SK-N-SH (cell line): ENCODE measurements at places on chromosomes 12 and 14. TPM values are rescaled to one million over a fixed set of nuclear protein-coding genes. Genes with fewer than 3 reads are reported as not detected.

KLRC2 gene
- not detected in 2 replicates for polyA plus RNA-seq

SDS gene
- 0.08 and 0.10 TPM in 2 replicates for polyA plus RNA-seq

P2RX2 gene
- 0.03 TPM in 1 of 2 replicates, not detected in the other for polyA plus RNA-seq

PTGER2 gene
- 0.67 and 1.0 TPM in 2 replicates for polyA plus RNA-seq

KRT83 gene
- 0.03 TPM in 1 of 2 replicates, not detected in the other for polyA plus RNA-seq

TIMM9 gene
- 17.9 and 20.3 TPM in 2 replicates for polyA plus RNA-seq

SPTB gene
- polyA plus RNA-seq = 0.15 and 0.24 TPM in 2 replicates

NCOR2 gene
- 9.1 and 19.0 TPM in 2 replicates for polyA plus RNA-seq

DNA sequence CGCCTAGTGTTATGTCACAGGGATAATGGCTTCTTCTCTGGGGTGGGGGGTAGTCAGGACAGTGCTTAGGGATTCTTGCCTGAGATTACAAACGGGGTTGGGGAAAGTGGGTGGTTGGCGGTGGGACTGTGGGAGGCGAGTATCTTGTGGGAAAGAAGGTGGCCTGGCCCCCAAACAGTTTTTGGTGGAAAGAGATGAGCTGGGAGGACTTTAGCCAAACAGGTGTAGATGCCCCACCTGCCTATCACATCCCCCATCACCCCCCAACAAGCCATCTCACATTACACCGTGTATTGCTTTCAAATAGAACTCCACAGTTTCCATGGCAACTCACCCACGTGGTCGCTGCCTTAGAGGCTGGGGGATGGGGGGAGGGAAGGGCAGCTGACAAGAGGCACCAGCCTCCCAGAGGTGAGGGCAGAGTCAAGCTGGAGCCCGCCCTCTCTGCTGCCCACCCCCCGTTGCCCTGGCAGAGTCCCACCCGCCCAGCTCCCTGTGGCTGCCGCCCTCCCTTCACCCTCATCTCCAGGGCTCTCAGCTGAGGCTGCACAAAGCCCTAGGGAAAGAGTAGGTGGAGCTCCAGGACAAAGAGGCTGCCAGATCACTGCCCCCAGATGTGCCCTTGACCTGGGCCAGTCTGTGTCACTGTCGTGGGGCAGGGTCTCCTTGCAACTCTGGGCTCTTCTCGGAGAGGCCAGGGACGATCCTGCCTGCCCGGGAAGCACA, 98.3 kb downstream of the LRRC74A start:
- H3K4me3 ChIP-seq = no peak overlapping the region
- DNase-seq = peak; percentile 85
- peak overlapping the region; percentile 100 for H3K27ac ChIP-seq
- H3K27me3 ChIP-seq = no peaks in the 10 kb centered on the region
- H3K36me3 ChIP-seq = no peaks in the 10 kb centered on the region

- no peaks in the 10 kb centered on the region for H3K27me3 ChIP-seq
- no peak overlapping the region for H3K4me3 ChIP-seq
- H3K4me1 ChIP-seq = peaks cover 9% of the 10 kb centered on the region; the same call in 1 of the 2 replicates
These were observed 795 bp downstream of the STAT6 start for GRCh38 chr12:57110104-57111030.

DNA sequence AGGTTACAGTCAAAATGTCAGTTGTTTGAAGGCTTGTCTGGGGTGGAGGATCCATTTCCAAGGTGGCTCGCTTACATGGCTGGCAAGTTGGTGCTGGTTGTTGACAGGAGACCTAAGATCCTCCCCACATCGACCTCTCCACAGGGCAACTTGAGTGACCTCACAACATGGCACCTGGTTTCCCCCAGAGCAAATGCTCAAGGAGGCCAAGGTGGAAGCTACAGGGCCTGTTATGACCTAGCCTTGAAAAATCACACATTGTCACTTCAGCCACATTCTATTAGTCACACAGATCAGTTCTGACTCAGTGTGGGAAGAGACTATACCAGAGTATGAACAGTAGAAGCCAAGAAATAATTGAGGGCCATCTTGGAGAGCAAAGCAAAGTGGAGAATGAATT, 11.3 kb upstream of the GNG2 start:
- DNase-seq = no peak
- H3K4me3 ChIP-seq = no peak overlapping the region
- no peaks in the 10 kb centered on the region; the same call in 1 of the 2 replicates for H3K4me1 ChIP-seq
- H3K27me3 ChIP-seq = no peaks in the 10 kb centered on the region

DNA sequence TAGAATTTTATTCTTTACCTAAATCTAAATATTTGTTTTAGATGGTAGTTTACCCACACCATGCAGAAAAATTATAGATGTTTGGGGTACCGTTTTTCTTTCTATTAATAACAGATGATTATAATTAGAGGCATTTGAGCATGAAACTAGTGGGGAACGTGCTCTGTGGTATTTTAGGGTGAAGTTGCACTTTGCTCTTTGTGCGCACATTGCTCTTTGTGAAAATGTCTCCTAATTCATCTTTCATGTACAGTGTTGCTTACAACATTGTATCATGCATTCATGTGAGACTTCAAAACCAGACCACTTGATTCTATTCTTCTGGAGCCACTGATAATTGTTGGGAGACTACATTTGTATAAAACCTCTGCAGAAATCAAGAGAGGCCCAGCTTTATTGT, 449.1 kb upstream of the RGS6 start:
- H3K27me3 ChIP-seq = no peaks in the 10 kb centered on the region
- H3K27ac ChIP-seq = no peak overlapping the region
- no peak overlapping the region for H3K4me3 ChIP-seq
- H3K4me1 ChIP-seq = peaks cover 5% of the 10 kb centered on the region; the same call in 1 of the 2 replicates
- DNase-seq = no peak

DNA sequence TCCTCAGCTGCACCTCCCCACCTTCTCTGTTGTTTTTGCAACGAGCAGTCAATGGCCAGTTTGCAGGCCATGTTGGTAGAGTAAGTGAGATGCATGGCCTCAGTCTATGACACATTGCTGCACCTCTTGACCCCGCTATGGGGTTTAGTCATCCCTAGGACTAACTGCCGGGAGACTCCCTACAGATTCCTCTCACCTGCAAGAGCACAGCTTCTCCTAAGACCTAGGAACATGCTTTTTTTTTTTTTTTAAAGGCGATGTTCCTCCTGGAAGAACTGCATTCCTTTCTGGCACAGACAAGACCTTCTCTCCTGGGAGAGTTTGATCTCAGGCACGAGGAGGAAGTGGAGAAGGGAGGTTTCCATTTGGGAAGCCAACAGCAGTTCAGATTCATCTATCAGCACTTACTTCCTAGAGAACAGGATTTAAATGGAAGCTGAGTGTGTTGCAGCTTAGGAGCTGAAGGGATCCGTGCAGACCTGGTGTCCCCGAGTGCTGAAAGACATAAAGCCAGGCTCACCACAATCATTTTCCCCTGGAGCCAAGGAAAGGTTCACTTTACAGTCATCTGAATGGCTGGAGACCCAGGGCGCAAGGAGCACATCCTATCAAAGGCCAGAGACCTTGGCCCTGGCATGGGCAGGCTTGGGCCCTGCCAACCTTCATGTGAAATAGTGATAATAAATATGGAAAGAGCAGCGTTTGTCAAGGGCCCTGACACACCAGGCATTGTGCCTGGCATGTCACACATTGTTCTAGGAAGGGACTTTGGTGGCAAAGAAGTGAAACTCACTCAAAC, 104.1 kb downstream of the LGMN start:
- no peak for DNase-seq
- H3K27ac ChIP-seq = no peak overlapping the region
- H3K4me3 ChIP-seq = no peak overlapping the region
- H3K4me1 ChIP-seq = peaks cover 28% of the 10 kb centered on the region
- peaks cover 12% of the 10 kb centered on the region for H3K36me3 ChIP-seq
- no peaks in the 10 kb centered on the region for H3K27me3 ChIP-seq

GRCh38 chr14:97916669-97917568, 1119.7 kb downstream of the VRK1 start:
- H3K4me1 ChIP-seq = no peaks in the 10 kb centered on the region
- no peaks in the 10 kb centered on the region for H3K36me3 ChIP-seq
- H3K27ac ChIP-seq = no peak overlapping the region
- H3K27me3 ChIP-seq = no peaks in the 10 kb centered on the region
- H3K4me3 ChIP-seq = no peak overlapping the region

DNA sequence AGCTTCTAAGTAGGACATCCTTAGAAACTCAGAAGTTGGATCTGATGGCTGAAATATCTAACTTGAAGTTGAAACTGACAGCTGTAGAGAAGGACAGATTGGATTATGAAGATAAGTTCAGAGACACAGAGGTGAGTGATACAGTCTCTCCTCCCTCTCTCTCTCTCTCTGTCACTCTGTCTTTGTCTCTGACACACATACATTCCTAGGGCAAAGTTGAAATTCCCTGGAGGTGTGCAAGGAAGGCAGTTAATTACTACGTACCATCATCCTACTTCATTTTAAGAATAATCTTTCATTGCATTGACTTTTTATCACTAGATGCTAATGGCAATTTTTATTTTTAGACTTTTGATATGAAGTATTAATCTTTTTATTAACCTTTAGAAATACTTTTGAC, 46.2 kb upstream of the REP15 start:
- no peak overlapping the region; the same call in 1 of the 2 replicates for H3K27ac ChIP-seq
- peaks cover 15% of the 10 kb centered on the region for H3K4me1 ChIP-seq
- no peak overlapping the region for H3K4me3 ChIP-seq
- H3K36me3 ChIP-seq = peaks cover 27% of the 10 kb centered on the region

- DNase-seq = no peak
- no peak overlapping the region for H3K4me3 ChIP-seq
- no peaks in the 10 kb centered on the region for H3K36me3 ChIP-seq
- H3K27ac ChIP-seq = no peak overlapping the region
- H3K27me3 ChIP-seq = no peaks in the 10 kb centered on the region
- no peaks in the 10 kb centered on the region for H3K4me1 ChIP-seq
These were observed 222.1 kb upstream of the EEA1 start for GRCh38 chr12:93151079-93151762.

DNA sequence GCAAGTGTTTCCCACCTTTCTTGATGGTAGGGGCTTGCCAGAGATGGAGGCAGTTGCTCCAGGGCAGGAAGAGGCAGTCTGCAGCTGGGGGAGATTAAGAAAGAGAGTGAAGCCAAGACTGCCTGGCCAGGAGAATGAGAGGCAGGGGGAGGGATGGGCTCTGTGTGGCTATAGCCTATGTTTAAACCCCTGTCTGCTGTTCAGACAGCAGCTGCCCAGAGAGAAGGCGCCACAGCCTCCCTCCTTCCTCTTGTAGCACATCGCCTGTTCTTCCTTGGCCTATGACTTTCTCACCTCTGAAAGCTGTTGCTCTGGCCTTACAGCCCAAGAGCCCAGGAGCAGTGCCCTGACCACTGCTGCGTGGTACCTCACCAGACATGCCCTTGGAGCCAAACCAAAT, 61.7 kb downstream of the EMP1 start:
- peaks cover 4% of the 10 kb centered on the region; the same call in 1 of the 2 replicates for H3K4me1 ChIP-seq
- no peak overlapping the region for H3K4me3 ChIP-seq
- DNase-seq = no peak
- no peaks in the 10 kb centered on the region; the same call in 1 of the 2 replicates for H3K27me3 ChIP-seq
- no peak overlapping the region for H3K27ac ChIP-seq
- no peaks in the 10 kb centered on the region for H3K36me3 ChIP-seq

DNA sequence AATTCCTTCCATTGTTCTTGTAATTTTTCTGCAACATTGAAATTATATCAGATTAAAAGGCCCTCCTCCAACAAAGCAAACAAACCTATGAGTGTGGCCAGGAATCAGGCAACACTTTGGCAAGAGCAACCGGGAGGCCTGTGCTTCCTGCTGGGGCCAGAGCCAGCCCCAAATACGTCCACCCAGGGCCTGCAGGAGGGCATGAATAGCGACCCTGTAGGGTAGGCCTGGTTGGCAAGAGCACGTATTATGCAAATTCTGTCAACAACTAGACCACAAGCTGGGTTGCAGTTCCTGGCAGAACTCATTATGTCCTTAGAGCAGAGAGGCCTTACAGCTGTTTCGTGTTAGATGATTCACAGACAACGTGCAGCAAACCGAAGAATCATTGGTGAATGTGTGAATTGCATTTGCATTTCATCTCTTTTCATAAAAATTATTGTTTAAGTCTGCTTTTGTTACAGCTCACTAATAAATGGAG, 26.9 kb upstream of the LGALS3 start:
- peak; percentile 69 for DNase-seq
- H3K27ac ChIP-seq = peak overlapping the region; percentile 87
- H3K36me3 ChIP-seq = no peaks in the 10 kb centered on the region
- peaks cover 16% of the 10 kb centered on the region for H3K4me1 ChIP-seq

DNA sequence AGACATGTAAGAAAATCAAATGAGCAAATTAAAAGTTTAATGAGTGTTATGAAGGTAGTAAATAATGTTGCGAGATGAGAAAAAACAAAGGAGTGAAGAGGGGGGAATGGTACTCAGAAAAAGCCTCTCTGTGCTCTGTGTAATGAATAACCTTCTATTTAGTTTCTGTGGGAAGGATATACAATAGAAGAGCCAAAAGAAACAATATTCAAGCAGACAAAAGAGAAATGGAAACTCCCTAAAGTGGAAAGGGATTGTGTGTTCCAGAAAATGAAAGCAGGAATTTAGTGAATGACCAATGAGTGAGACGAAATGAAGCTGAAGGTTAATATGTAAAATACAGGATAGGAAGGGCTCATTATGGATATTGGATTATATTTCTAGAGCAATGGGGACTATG, 18.5 kb downstream of the OR4K1 start:
- no peaks in the 10 kb centered on the region for H3K27me3 ChIP-seq
- no peak for DNase-seq
- no peak overlapping the region for H3K27ac ChIP-seq
- H3K4me3 ChIP-seq = no peak overlapping the region
- H3K36me3 ChIP-seq = no peaks in the 10 kb centered on the region
- H3K4me1 ChIP-seq = no peaks in the 10 kb centered on the region
